ENCODE measurements at places on chromosomes 7 and 10. TPM values are rescaled to one million over a fixed set of nuclear protein-coding genes. Genes with fewer than 3 reads are reported as not detected.

Gene CHPF2
- 25.0 TPM for total RNA-seq

Gene INHBA
- 5.5 TPM for total RNA-seq

Gene TAS2R40
- not detected for total RNA-seq

Gene ENO4
- total RNA-seq = not detected

Gene STK31
- total RNA-seq = 0.52 TPM

Gene AMPH
- total RNA-seq = 0.10 TPM

Gene LEP
- total RNA-seq = not detected

Gene CALHM2
- total RNA-seq = 10.3 TPM

Gene CYP26C1
- total RNA-seq = not detected

Gene NXPH1
- total RNA-seq = not detected

Gene GNGT1
- not detected for total RNA-seq

Gene CPA4
- 0.21 TPM for total RNA-seq

Gene KIF20B
- 23.4 TPM for total RNA-seq

Gene INA
- 0.10 TPM for total RNA-seq

Gene STN1
- total RNA-seq = 28.7 TPM

Gene ADARB2
- under 0.01 TPM for total RNA-seq

Gene KCNIP2
- total RNA-seq = 4.1 TPM

Gene COA1
- 69.3 TPM for total RNA-seq

Gene CALHM1
- total RNA-seq = not detected

Gene HILPDA
- 3.0 TPM for total RNA-seq

Gene WIPF3
- under 0.01 TPM for total RNA-seq

Gene OAT
- total RNA-seq = 74.1 TPM

Gene ATRNL1
- total RNA-seq = 0.21 TPM

Gene CALML3
- total RNA-seq = not detected

Gene TET1
- 1.5 TPM for total RNA-seq

Gene CCDC6
- 32.0 TPM for total RNA-seq

Gene CCZ1B
- total RNA-seq = 74.5 TPM

Gene ASAH2
- total RNA-seq = 0.21 TPM

All from mononuclear cell (primary cell).